Stimulated activated CD4-positive, alpha-beta T cell treated with anti-CD3 and anti-CD28 coated beads, Interleukin-4, amount 100 ng/mL, for 24 hours (primary cell): ENCODE measurements at places on chromosomes 7 and 10.

DNA sequence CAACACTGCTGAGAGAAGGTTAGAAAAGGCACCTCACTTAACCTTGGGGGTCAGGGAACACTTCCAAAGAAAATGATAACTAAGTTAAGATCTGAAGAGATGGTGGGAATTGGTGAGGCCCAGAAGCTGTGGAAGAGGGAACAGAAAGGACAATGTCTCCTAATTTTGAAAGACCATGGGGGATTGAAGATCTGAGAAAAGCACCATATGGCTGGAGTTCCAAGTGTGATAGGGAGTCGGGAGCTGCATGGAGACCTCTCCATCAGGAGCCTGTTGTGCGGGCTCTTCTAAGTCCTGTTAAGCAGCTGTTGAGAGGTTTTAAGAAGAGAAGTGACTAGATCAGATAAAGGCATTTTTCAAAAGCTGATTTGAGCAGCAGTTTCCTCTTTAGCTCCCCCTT, 254.3 kb downstream of the CDK14 start:
- DNase-seq, result no peak

- DNase-seq, result no peak
These were observed 494.0 kb downstream of the KIF20B start for GRCh38 chr10:90195288-90195840.

GRCh38 chr7:47377741-47378140, 204.2 kb downstream of the TNS3 start:
- no peak for DNase-seq

DNA sequence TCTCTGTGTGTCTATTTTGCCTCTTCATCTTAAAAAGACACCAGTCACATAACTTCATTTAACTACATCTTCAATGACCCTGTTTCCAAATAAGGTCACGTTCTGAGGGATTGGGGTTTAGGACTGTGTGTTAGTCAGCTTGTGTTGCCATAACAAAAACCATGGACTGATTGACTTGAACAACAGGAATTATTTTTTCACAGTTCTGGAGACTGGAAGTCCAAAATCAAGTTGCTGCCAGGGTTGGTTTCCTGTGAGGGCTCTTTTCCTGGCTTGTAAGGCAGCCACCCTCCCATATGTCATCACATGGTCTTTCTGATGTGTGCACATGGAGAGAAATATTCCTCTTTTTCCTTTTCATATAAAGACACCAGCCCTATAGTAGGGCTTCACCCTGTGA, 55.3 kb downstream of the REEP3 start:
- no peak for DNase-seq

DNA sequence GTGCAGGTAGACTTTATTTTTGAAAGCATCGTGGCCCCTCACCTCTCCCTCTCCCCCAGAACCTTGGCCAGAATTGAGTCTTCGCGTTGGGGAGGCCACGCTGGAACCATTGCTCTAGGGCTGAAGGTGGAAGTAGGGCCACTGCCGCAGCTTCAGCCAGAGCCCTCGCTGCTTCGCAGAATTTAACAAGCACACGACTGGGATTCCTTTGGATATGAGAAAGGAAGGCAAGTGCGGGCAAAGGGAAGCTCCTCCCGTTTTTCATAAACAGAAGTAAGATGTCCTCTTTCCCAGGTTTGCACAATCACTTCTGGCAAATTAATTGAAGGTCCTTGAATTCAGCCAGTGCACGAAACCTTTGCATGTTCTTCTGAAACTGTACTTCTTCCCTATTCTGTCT, 168.1 kb downstream of the CCDC3 start:
- no peak for DNase-seq

DNA sequence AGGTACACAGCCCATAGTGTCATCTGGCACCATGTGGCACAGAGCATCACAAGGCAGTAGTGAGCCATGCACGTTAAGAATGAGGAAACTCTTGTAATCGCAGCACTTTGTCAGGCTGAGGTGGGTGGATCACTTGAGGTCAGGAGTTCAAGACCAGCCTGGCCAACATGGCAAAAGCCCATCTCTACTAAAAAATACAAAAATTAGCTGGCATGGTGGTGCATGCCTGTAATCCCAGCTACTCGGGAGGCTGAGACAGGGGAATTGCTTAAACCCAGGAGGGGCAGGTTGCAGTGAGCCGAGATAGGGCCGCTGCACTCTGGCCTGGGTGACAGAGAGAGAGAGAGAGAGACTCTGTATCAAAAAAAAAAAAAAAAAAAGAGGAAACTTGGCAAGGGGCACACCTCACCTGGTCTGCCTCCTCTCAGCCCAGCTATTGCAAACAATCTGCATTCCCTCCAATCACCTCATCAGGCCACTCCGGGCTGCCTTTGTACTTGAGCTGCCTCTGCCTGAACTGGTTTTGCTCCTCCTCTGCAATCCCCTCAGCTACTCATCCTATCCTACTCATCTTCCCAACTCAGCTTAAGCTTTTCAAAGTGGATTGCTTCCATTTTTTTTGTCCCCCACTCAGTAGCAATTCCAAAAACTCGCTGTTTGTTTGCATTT, 46.0 kb upstream of the OPTN start:
- no peak for DNase-seq

GRCh38 chr10:127405221-127405620, 143.9 kb upstream of the NPS start:
- no peak for DNase-seq

GRCh38 chr10:5968037-5968680, 9.2 kb downstream of the IL15RA start:
- DNase-seq, result no peak

DNA sequence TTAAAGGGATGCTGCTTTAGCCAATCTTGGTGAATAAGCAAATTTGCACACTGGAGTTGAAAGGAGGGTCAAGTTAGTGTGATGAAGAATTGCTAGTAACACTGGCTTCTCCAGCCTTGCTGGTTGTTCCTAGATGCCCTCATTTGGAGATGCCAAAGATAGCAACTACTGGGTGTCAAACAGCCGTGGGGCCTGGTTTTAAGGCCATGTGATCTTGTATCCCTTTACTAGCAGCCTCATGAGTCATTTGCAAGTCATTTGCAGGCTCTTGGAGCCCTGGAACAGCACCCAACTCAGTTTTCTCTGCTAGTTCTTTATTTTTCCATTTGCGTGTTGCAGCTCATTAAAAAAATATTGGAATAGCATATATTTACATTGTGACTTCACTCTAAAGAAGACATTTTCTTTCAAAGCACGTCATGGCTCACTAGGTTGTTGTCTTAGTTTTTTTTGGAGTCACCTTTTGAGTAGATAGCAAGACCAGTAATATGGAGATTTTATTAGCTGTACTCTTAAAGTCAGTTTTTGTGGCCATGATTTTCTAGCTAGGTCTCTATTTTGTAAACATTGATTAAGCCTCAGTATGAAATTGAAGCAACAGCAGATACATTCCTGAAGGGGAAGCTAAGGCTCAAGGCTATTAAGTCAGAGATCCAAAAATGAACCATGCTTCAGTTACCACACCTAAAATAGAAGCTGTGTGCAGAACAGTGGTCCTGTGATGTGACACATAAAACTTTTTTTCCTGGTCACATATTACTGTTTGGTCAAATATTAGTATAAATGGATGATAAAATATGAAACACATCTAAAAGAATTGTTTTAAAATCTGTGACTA, 1.3 kb downstream of the LSMEM1 start:
- no peak for DNase-seq

GRCh38 chr10:15603446-15604011, 116.2 kb downstream of the ITGA8 start:
- no peak for DNase-seq

GRCh38 chr10:19488592-19489280, 327.5 kb upstream of the PLXDC2 start:
- DNase-seq, result no peak

GRCh38 chr10:77798940-77799339, 127.6 kb downstream of the DLG5 start:
- DNase-seq, result no peak

DNA sequence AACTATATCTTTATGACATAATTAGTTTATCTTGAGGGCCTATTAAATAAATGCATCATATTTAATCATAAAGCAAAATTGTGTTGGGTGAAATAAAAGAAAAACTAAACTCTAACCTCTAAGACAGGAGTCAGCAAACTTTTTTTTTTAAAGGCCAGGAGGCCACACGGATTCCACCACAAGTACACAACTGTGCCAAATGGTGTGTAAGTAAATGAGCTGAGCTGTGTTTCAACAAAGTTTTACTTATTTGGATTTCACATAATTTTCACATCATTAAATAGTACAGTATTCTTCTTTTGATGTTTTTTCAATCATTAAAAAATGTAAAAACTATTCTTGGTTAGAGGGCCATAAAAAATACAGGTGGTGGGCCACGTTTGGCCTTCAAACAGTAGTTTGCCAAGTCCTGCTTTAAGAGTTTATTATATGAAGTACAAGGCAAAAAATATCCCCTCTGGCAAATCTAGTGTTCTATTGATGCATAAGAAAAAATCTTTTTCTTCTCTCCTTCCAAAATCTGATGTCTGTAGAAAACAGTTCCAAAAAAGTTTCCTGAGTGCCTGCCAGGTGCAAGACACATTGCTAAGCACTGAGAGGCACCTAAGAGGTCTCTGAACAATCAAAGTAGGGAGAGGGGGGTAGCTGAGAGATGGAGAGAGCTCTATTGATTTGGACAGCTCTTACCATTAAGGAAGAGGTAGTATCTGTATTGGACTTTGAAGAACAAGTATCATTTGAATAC, 26.5 kb upstream of the SPOCK2 start:
- DNase-seq, result no peak

DNA sequence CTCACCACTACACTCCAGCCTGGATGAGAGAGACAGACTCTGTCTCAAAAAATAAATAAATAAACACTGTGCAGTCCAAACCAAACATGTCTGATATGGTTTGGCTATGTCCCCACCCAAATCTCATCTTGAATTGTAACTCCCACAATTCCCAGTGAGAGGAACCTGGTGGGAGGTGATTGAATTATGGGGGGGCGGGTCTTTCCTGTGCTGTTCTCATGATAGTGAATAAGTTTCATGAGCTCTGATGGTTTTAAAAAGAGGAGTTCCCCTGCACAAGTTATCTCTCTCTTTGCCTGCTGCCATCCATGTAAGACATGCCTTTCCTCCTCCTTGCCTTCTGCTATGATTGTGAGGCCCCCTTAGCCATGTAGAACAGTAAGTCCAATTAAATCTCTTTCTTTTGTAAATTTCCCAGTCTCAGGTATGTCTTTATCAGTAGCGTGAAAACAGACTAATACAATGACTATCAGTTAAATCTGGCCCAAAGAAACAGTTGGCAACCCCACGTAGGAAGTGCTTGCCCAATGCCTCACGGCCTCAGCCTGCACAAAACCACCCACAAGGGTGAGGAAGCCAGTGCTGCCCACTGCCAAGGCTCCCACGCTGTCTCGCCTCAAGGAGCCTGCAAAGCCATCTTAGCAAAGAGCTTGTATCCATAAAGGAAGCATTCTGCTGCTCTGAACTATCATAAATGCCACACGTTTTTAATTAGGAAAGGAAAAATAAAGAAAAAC, 64.7 kb downstream of the PIK3AP1 start:
- DNase-seq, result no peak

DNA sequence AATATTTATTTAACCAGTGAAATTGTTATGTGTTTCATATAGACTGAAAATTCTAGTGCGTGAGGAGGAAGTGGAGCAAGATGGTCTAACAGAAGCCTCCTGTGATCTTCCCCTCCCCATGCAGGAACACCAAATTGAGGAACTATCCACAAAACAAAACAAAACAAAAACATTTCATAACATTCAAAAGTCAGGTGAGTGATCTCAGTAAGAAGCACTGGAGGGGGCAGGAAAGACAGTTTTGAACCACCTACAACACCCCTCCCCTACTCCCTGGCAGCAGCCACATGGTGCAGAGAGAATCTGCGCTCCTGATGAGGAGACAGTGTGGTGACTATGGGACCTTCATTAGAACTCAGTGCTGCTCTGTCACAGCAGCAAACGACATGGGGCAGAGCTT, 221.9 kb upstream of the SEMA3C start:
- no peak for DNase-seq

DNA sequence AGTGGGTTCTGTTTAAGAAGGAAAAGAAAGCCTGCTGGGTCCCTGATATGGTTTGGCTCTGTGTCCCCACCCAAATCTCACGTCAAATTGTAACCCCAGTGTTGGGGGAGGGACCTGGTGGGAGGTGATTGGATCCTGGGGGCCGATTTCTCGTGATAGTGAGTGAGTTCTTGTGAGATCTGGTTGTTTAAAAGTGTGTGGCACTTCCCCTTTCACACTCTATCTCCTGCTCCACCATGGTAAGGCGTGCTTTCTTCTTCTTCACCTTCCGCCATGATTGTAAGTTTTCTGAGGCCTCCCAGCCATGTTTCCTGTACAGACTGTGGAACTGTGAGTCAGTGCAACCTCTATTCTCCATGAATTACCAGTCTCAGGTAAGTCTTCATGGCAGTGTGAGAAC, 42.6 kb downstream of the INPP5A start:
- no peak for DNase-seq

DNA sequence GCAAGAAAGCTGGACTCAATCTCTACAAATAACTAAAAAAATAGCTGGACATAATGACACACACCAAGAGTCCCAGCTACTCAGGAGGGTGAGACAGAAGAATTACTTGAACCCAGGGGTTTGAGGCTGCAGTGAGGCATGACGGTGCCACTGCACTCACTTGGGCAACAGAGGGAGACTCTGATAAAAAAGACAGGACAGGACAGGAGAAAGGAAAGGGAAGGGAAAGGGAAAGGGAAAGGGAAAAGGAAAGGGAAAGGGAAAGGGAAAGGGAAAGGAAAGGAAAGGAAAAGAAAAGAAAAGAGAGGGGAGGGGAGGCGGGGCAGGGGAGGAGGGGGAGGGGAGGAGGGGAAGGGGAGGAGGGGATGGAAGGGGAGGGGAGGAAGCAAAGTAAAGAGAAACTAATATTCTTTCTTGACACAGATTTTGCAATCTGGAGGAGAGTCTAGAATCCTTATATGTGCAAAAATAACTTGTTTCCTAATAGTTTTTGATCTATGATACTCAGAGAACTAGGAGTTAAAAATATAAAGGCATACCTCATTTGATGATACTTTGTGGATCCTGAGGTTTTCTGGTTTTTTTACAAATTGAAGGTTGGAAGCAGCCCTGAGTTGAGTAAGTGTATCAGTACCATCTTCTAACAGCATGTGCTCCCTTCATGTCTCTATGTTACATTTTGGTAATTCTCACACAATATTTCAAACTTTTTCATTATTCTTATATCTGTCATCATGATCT, 8.0 kb downstream of the SAR1A start:
- no peak for DNase-seq

- no peak for DNase-seq
These were observed at the start of gene FAM180A for GRCh38 chr7:135748770-135749169. TSS of gene FAM180A (minus strand) at chr7:135748813. CDS start at chr7:135748580, 233 bp downstream.

- DNase-seq, result peak; percentile 77
These were observed 28.2 kb downstream of the PFKP start for GRCh38 chr10:3095373-3096139.

DNA sequence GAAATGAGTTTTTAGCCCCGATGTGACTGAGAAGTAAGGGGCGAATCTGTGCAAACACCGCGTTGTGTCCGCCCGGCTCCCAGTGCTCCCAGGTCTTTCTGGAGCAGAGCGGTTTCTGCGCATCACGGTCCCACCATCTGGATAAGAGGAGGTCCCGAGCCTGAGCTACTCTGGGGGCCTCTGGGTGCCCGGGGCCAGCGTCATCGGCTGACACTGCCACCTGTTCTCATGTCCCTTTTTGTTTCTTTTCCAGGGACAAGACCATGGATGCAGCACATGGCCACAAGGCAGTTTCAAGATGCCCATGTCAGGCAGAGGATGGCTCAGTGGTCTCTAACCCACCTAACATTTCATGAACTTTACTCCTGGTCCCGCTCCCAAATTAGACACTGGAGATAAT, 24.9 kb downstream of the KLF6 start:
- no peak for DNase-seq

GRCh38 chr10:104777086-104777799, 136.2 kb downstream of the SORCS3 start:
- no peak for DNase-seq

- no peak for DNase-seq
These were observed 19.0 kb downstream of the CLEC2L start for GRCh38 chr7:139542308-139543151.
